AML-193 (cell line): ENCODE measurements at places on chromosomes 13 and 19.

GRCh38 chr13:98900442-98900841 lies 77.4 kb downstream of the DOCK9 start:
- DNase-seq = no peak

DNA sequence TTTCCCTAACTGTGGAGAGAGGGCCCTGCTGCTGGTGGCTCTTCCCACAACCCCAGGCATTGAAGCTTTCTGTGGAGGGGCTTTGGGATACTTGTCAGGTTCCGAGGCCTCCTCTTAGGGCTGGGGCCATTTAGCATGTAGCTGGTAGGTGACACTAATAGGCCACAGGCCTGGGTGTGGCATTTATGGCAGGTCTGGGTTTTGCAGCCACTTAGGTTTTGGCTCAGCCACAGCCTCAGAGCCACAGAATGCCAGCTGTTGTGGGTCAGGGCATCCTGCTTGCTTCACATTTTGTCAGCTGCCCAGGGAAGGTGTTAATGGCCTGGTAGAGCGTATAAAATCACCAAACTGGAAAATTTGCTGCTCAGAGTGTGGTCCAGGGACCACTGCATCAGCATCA lies 15.7 kb downstream of the FAM124A start:
- DNase-seq = no peak

DNA sequence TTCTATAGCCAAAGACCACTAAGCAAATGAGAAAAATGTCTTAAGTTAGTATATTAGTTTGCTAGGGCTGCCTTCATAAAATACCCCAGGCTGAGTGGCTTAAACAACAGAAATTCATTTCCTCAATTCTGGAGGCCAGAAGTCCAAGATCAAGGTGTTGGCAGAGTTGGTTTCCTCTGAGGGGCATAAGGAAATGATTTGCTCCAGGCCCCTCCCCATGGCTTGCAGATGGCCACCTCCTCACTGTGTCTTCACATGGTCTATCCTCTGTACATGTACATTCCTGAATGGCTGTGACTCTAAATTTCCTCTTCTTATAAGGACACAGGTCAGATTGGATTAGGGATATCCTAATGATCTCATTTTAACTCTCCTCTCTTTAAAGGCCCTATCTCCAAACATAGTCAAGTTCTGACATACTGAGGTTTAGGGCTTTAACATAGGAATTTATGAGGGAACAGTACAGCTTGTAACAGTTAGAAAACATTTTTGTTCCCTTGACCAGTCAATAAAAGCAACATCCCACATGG lies 307.4 kb downstream of the DIAPH3 start:
- no peak for DNase-seq

DNA sequence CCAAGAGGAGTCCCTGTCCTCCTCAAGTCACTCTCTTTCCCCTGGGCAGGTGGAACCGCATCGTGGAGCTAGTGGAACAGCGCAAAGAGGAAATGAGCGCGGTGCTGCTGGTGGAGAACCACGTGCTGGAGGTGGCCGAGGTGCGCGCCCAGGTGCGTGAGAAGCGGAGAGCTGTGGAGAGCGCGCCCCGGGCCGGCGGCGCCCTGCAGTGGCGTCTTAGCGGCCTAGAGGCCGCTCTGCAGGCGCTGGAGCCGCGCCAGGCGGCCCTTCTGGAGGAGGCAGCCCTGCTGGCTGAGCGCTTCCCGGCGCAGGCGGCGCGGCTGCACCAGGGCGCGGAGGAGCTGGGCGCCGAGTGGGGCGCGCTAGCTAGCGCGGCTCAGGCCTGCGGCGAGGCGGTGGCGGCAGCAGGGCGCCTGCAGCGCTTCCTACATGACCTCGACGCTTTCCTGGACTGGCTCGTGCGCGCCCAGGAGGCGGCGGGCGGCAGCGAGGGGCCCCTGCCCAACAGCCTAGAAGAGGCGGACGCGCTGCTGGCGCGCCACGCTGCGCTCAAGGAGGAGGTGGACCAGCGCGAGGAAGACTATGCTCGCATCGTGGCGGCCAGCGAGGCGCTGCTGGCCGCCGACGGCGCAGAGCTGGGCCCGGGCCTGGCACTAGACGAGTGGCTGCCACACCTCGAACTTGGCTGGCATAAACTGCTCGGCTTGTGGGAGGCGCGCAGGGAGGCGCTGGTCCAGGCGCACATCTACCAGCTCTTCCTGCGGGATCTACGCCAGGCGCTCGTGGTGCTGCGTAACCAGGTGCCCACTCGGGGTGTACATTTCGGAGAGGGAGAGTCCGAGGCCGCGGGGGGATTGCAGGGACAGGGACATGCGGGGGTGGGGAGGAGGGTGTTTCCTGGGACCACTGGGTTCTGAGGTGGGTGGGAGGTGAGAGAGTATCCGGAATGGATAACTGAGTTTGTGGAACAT lies 52.8 kb downstream of the SPTBN4 start:
- DNase-seq = no peak

- DNase-seq = no peak
These were observed 651.8 kb downstream of the PCDH9 start for GRCh38 chr13:66578305-66578704.

DNA sequence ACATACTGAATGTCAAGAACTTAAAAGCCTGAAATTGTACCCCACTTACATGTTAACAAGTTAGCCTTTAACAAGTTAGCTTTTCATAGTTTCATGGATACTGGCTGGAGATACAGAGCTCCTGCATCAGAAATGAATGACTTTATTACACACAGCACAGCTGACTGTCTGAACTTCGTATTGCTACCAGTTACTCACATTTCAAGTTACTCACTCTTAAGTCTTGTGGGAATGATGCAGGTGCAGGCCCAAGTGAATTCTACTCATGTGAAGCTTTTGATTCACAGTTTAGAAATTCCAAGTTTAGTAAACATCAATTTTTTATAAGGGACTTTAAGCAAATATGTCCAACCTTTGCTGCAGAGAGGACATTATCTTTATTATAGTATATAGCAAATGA lies 762.2 kb upstream of the PRR20A start:
- DNase-seq = no peak

DNA sequence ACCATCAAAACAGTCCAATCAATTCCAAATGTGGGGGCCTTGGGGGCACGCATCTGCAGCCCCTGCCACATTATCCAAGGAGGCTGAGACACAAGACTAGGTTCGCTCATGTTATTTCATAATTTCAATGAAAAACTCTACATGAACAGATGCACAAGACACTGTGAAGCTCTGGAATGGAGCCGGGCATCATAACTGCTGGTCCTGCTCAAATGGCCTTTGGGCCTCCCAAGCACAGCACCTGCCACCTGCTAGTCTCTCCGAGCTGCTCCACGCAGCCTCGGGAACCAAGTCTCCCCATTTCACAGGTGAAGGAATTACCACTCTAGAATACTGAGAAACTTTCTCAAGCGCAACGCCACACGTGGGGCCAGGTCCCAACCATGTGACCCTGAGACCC lies 16.9 kb downstream of the CARS2 start:
- DNase-seq = no peak

- DNase-seq = no peak
These were observed 11.2 kb upstream of the ZNF358 start for GRCh38 chr19:7504684-7505083.
